ENCODE measurements at places on chromosomes 1 and 21. TPM values are rescaled to one million over a fixed set of nuclear protein-coding genes. Genes with fewer than 3 reads are reported as not detected.

DNA sequence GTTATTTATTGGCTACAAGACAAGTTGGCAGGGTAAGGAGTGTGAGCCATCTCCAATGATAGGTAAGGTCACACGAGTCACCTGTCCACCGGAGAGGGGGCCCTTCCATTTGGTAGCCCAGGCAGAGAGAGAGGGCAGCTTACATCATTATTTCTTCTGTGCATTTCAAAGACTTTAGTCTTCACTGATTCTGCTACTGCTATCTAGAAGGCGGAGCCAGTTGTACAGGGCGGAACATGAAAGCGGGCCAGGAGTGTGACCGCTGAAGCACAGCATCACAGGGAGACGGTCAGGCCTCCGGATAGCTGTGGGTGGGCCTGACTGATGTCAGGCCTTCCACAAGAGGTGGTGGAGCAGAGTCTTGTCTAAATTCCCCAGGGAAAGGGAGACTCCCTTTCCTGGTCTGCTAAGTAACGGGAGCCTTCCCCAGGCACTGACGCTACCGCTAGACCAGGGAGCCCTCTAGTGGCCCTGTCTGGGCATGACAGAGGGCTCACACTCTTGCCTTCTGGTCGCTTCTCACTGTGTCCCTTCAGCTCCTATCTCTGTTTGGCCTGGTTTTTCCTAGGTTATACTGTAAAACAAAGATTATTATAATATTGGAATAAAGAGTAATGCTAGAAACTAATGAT, 36.7 kb downstream of the ZNF695 start:
- no peaks in the 10 kb centered on the region for H3K27me3 ChIP-seq
- peak; percentile 61 for DNase-seq
- H3K36me3 ChIP-seq, result no peaks in the 10 kb centered on the region

GRCh38 chr1:147772570-147772969, 12.2 kb upstream of the GJA5 start:
- peak overlapping the region; percentile 71 for H3K27ac ChIP-seq
- no peak for DNase-seq

- H3K27me3 ChIP-seq, result no peaks in the 10 kb centered on the region
- DNase-seq, result no peak
- no peak overlapping the region for H3K27ac ChIP-seq
- H3K4me3 ChIP-seq, result no peak overlapping the region
These were observed 12.8 kb upstream of the E2F2 start for GRCh38 chr1:23543707-23544443.

- no peak for DNase-seq
- H3K4me1 ChIP-seq, result peaks cover 72% of the 10 kb centered on the region
These were observed 31.3 kb downstream of the WNT4 start for GRCh38 chr1:22111620-22112019.

SUSD4 gene
- 2.5 TPM for total RNA-seq

GRCh38 chr1:36093226-36093625, 4.5 kb downstream of the ADPRS start:
- H3K27ac ChIP-seq, result peak overlapping the region; percentile 44
- H3K4me1 ChIP-seq, result peaks cover 69% of the 10 kb centered on the region
- no peaks in the 10 kb centered on the region for H3K27me3 ChIP-seq
- H3K4me3 ChIP-seq, result no peak overlapping the region
- DNase-seq, result no peak
- H3K36me3 ChIP-seq, result peaks cover 44% of the 10 kb centered on the region

GRCh38 chr1:200535605-200536004, 84.9 kb downstream of the KIF14 start:
- DNase-seq, result no peak
- H3K4me3 ChIP-seq, result no peak overlapping the region
- H3K36me3 ChIP-seq, result no peaks in the 10 kb centered on the region
- peaks cover 24% of the 10 kb centered on the region for H3K27me3 ChIP-seq
- H3K27ac ChIP-seq, result no peak overlapping the region
- no peaks in the 10 kb centered on the region for H3K4me1 ChIP-seq

CYP2J2 gene
- 91.7 TPM for total RNA-seq

DNA sequence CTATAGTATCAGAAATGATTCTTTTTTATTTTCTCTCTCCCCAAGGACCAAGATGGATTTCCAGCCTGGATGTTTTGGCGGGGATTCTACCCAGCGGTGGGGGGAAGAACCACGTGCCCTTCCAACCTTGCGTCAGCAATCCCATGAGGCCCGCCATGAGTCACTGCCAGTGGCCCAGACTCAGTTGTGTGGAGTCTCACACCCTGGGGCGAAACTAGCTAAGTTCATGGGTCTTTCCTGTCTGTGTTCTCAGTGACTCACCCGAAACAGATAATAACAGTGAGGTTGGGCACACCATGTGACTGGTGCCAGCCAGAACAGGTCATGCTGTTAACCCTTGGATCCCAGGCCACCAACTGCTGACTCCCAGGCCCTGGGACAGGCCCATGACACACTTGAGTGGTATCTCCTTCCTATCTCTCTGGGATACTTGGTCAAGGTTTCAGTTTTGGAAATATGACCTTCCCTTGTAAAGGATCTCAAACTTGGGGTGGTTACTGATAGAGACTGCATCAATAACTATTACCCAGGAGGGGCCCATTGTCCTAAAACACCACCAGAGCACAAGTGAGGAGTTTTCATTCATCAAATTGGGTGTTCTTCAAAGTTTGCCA, 98.0 kb upstream of the DUSP10 start:
- peak overlapping the region; percentile 78 for H3K27ac ChIP-seq
- no peaks in the 10 kb centered on the region for H3K36me3 ChIP-seq
- peak; percentile 72 for DNase-seq
- H3K27me3 ChIP-seq, result no peaks in the 10 kb centered on the region
- no peak overlapping the region for H3K4me3 ChIP-seq
- peaks cover 4% of the 10 kb centered on the region for H3K4me1 ChIP-seq

DNA sequence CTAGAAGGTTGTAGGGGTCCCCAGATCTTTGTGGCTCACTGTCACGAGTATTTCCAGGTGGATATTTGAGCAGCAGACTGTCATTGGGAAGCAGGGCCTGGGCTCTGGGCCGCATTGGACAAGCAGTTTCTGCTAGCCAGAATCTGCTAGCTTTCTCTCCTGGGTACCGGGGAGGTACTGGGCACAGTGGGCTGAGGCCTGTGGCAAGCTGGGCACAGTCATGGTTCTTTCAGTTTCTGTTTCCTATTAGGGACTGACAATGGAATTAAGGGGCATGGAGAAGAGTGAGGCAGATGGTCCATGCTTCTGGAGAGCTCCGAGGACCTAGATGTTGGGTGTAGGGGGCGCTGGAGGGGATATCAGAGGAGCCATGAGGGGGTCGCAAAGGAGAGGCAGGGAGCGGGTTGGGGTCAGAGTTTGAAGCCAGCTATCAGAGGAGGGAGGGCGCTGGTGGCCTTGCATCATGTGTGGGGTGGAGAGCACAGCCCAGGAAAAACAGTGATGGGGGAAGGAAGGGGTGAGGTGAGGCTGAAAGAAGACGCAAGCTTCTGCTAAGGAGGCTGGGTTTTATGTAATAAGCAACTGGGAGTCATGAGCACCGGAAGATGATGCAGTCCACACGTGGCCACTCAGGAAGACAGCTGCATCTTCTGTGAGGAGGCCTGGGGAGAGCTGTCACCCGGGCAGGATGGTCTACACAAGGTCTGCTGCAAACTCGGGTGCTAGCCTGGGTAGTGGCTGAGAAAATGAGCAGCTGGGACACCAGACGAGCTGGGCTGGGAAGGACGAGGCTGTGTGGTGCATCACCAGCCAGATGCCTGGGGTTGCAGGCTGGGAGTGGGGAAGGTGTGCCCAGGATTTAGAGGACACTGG, 72.7 kb downstream of the IER5 start:
- no peak for DNase-seq
- H3K4me3 ChIP-seq, result no peak overlapping the region
- H3K4me1 ChIP-seq, result peaks cover 29% of the 10 kb centered on the region
- no peaks in the 10 kb centered on the region for H3K27me3 ChIP-seq
- H3K36me3 ChIP-seq, result peaks cover 4% of the 10 kb centered on the region

- H3K27ac ChIP-seq, result no peak overlapping the region
- no peak overlapping the region for H3K4me3 ChIP-seq
- DNase-seq, result no peak
These were observed 67.3 kb downstream of the RUNX1 start for GRCh38 chr21:34981791-34982190.

- peak overlapping the region; percentile 98 for H3K27ac ChIP-seq
- H3K4me1 ChIP-seq, result peaks cover 87% of the 10 kb centered on the region
- no peak for DNase-seq
- no peaks in the 10 kb centered on the region for H3K27me3 ChIP-seq
- H3K36me3 ChIP-seq, result peaks cover 10% of the 10 kb centered on the region
These were observed 4.1 kb downstream of the SH3BGRL3 start for GRCh38 chr1:26283871-26284596.

- H3K27me3 ChIP-seq, result no peaks in the 10 kb centered on the region
- no peaks in the 10 kb centered on the region for H3K36me3 ChIP-seq
- no peak for DNase-seq
- peaks cover 32% of the 10 kb centered on the region for H3K4me1 ChIP-seq
These were observed 90.5 kb downstream of the CDC42BPA start for GRCh38 chr1:227227761-227228160.

DNA sequence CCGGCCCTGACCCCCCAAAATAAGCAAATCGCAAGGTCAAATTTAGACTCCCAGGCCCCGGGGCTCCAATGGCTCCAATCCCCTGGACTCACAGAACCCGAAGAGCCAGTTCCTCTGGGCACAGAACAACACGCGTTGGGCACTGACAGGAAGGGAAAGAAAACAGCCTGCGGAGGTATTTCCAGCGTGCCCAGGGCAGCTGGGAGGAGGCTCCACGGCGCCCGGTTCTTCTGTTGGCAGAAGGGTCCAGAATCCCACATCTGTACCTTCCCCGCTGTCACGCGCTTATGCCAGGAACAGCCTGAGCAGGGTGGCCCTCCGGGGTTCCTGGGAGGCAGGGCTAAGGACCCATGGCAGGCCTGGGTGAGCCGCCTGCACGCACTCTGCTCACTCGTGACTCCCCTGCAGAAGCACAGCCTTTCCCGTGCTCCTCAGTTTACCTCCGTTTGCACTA, 85.5 kb downstream of the RIPK4 start:
- H3K4me1 ChIP-seq, result peaks cover 12% of the 10 kb centered on the region
- DNase-seq, result no peak
- peaks cover 19% of the 10 kb centered on the region for H3K27me3 ChIP-seq
- H3K4me3 ChIP-seq, result no peak overlapping the region

WNT9A gene
- total RNA-seq, result 4.8 TPM

S100A5 gene
- not detected for total RNA-seq

DNA sequence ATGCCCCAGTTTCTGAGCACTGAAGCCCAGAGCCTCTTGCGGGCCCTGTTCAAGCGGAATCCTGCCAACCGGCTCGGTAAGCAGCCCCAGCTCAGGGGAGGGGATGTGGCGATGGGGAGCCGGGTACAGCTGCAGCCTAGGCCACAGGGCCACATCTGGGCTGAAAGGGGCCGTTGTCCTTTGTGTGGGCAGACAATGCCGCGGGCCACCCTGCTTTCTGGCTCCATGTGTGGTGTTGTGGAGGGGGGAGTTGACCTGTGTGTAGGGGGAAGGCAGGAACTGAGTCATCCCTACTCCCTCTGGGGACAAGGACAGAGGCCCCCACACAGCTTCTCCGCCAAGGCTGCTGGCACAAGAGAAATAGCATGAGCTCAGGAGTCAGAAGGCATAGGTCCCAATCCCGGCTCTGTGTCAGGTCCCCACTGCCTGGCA, 26.0 kb downstream of the RPS6KA1 start:
- H3K27me3 ChIP-seq, result no peaks in the 10 kb centered on the region
- H3K36me3 ChIP-seq, result no peaks in the 10 kb centered on the region
- H3K4me3 ChIP-seq, result no peak overlapping the region
- H3K27ac ChIP-seq, result no peak overlapping the region
- DNase-seq, result no peak

PLEKHA6 gene
- 28.8 TPM for total RNA-seq
